HFFc6 (cell line): ENCODE measurements at places on chromosomes 4 and X. TPM values are rescaled to one million over a fixed set of nuclear protein-coding genes. Genes with fewer than 3 reads are reported as not detected.

DNA sequence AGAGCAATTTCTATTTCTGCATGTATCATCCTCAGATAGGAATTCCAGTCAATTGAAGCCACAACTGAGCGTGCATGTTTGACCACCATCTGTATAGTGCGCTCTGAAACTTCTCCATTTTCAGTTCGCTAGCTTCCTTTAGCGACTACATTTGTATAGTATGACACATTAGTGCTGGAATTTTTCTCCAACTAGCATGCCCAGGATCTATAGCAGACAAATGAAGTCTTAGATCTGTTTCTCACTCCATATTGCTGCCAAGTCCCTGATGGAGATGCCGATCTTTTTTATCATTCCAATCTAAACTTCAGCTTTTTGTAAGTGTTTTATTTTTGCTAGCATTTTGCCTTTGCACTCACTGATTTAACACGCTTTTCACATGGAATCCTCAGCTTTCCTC, 774.8 kb upstream of the TENM3 start:
- no peak for DNase-seq

DNA sequence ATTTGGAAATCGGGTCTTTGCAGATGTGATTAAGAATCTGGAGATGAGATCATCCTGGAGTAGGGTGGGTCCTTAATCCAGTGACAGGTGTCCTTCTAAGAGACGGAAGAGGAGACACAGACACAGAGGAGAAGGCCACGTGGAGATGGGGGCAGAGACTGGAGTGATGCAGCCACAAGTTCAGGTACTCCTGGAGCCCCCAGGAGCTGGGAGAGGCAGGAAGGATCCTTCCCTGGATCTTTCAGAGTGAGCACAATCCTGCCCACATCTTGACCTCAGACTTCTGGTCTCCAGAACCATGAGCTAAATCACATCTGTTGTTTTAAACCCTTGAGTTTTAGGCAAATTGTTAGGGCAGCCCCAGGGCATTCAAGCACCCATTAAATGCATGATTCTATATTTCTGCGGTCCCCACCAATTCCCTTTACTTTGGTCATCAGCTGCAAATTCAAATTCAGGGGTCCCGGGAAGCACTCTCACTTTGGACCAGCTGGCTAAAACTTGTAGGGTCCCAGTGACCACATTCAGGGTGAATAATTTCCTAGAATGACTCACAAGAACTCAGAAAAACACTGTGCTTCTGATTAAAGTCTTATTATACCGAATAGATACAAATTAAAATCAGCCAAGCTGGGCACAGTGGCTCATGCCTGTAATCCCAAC, 12.8 kb upstream of the AKAP17A start:
- no peak for DNase-seq

DNA sequence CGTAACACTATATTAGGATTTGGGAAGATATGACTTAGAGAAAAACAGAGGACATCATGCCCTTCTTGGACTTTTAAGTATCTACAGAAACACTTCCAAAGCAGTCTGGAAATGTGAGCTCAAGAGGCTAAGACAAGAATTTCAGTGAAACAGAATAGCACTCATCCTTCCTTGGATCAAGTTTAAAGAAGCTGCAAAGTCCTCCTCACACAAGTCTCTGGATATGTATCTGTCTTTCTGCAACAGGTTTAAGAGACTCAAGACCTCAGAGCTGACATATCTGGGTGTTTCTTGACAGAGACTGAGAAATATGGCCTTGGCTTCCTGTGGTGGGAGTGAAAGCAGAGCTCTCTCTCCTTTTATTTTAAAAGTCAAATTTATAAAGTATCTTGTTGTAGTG, 82.5 kb upstream of the GIMD1 start:
- no peak for DNase-seq

The ADH1B gene
- total RNA-seq, result not detected in 3 replicates

The ANOS1 gene
- total RNA-seq, result 0.03 to 0.57 TPM in 2 of 3 replicates, not detected in the other

The TEX13B gene
- total RNA-seq, result not detected in 3 replicates
